Peyer's patch (tissue), 4 donors: ENCODE measurements at places on chromosomes 7 and 10.

- no peak for DNase-seq
These were observed 58.8 kb upstream of the SRRM3 start for GRCh38 chr7:76142861-76143260.

- DNase-seq: no peak
These were observed 122.6 kb downstream of the DKK1 start for GRCh38 chr10:52436664-52437063.

DNA sequence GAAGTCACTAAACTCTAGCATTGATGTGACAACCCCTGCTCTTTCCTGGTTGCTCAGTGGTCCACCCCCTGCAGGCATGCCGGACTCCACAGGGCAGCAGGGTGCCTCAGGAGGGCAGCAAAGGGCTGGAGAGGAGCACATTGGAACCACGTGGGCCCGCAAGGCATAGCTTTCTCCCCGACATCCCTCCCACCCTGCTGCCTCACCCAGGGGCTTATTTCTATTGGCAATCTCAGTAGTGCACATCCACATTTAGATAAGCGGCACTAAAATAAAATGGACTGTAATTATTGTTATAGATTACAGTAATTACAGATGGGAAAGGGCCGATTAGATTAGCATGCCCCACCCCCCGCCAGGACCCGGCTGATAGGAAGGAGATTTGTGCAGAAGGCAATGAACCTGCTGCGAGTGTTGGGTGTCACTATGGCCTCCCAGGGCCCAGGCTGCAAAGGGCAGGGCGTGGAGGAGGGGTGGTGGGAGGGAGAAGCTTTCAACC is 580.1 kb downstream of the GRID1 start:
- DNase-seq: no peak

GRCh38 chr10:97580421-97581367 is 3.5 kb upstream of the HOGA1 start:
- no peak for DNase-seq

DNA sequence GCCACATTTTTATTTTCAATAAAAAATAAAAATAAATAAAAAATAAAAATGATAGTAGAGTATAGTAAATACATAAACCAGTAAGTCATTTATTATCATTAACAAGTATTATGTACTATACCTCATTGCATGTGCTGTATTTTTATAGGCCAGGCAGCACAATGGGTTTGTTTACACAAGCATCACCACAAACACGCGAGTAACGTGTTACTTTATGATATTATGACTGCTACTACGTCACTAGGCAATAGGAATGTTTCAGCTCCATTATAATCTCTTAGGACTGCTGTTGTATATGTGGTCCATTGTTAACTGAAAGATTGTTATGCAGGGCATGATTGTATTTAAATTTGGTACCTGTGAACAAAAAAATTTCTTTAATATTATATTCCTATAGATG is 20.8 kb upstream of the SDHAF3 start:
- no peak for DNase-seq

- DNase-seq: no peak
These were observed 70.0 kb downstream of the WAPL start for GRCh38 chr10:86451604-86451960.

DNA sequence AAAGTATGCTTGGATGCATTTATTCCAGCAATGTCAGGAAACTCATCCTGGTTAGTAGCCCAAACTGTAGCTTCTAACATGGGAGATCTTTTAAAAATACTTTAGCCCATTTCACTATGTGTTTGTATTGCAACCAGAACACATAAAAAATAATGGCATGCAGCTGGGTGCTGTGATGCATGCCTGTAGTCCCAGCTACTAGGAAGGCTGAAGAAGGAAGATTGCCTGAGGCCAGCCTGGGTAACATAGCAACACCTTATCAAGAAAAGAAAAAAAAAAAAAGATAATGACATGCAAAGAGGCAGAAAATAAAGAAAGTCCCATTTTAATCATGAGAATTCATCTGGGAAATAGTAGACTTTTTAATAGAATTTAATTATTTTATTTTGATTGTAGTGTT is 517.0 kb upstream of the TEX47 start:
- no peak for DNase-seq

GRCh38 chr7:22864855-22865601 is 42.4 kb upstream of the TOMM7 start:
- DNase-seq: no peak
